ENCODE measurements at places on chromosomes 1 and 21. TPM values are rescaled to one million over a fixed set of nuclear protein-coding genes. Genes with fewer than 3 reads are reported as not detected.
A peak's percentile ranks its signal among the peaks of the same experiment; 100 is the strongest.

DNA sequence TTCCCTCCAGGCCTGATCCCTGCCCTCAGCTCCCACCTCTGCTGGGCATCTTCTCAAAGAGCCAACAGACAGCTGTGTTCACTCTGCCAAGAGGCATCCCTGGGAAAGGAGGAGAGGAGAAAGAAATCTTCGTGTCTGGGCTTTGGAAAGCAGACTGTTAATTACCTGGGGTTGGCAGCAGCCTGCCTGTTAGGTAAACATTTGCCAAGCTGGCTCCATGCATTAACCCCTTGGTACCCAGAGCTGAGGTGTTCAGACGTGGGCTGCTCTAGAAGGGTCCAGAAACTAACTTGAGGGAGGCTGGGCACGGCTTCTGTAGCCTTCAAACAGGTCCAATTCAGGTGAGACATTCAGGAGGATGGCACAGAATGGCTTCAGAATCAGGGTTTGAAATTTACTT, 8.7 kb upstream of the EXTL1 start:
- H3K36me3 ChIP-seq = no peaks in the 10 kb centered on the region
- peaks cover 32% of the 10 kb centered on the region for H3K4me1 ChIP-seq
- no peak overlapping the region for H3K4me3 ChIP-seq
- no peaks in the 10 kb centered on the region for H3K27me3 ChIP-seq
- no peak for DNase-seq

- H3K36me3 ChIP-seq = no peaks in the 10 kb centered on the region
- H3K27me3 ChIP-seq = no peaks in the 10 kb centered on the region
- H3K27ac ChIP-seq = no peak overlapping the region
- no peak for DNase-seq
- no peak overlapping the region for H3K4me3 ChIP-seq
Measured at GRCh38 chr1:23200883-23201282, 16.4 kb downstream of the HTR1D start.

DNA sequence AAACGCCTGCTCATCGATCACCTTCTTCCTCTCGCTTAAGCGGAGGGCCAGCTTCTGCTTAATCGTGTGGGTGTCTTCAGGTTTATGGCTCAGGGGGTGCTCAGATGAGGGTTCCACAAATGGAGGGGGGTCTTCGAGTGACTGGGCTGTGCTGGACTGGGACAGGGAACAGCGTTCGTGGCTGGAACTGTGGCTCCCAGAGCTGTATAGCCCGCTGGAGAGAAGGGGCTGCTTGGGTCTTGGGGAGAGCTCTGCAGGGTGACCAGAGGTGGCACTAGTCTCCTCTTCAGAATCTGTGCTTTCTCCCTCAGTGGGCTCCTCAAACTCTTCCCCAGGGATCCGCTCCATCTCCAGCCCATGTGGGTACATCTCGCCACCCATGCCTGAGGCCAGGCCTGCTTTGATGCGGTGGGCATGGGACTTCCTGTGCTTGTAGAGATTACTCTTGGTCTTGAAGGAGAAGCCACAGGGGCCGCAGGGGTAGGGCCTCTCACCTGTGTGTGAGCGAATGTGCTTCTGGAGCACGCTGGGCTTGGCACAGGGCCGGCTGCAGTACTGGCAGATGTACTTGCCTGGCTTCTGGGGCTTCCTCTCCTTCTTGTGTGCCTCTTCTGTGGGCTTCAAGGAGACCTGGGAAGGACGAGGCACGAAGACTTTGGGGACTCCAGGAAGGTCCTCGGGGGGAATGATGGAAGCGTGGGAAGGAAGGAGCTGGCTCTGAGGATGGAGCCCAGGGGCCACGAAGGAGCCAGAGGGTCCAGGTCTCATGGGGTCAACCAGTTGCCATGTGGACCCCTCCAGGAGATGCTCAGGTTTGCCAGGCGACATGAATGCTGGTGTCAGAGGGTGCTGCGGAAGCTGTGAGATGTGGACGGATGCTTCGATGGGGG, 99.4 kb upstream of the EDN2 start:
- H3K36me3 ChIP-seq = no peaks in the 10 kb centered on the region
- no peaks in the 10 kb centered on the region for H3K27me3 ChIP-seq
- no peak overlapping the region for H3K27ac ChIP-seq
- no peak for DNase-seq
- no peak overlapping the region for H3K4me3 ChIP-seq

DNA sequence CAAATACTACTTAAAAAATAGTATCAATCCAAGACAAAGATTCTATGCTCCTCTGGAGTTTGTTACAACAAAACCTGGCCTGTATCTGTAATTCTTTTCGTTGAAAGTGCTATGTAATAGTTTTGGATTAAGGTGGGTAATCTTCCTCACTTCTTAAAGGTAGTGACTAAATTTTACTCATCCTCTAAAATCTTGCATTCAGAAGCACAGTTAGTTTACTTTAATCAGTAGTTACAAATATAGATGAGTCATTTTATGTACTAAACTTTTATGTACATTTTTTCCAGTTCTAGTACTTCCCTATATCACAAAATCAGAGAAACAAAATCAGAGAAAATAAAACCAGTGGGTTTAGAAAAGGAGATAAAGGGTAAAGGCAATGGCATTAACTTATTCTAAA, 51.3 kb downstream of the ZNHIT6 start:
- no peak overlapping the region for H3K27ac ChIP-seq
- no peaks in the 10 kb centered on the region for H3K27me3 ChIP-seq
- H3K4me1 ChIP-seq = no peaks in the 10 kb centered on the region
- H3K4me3 ChIP-seq = no peak overlapping the region

DNA sequence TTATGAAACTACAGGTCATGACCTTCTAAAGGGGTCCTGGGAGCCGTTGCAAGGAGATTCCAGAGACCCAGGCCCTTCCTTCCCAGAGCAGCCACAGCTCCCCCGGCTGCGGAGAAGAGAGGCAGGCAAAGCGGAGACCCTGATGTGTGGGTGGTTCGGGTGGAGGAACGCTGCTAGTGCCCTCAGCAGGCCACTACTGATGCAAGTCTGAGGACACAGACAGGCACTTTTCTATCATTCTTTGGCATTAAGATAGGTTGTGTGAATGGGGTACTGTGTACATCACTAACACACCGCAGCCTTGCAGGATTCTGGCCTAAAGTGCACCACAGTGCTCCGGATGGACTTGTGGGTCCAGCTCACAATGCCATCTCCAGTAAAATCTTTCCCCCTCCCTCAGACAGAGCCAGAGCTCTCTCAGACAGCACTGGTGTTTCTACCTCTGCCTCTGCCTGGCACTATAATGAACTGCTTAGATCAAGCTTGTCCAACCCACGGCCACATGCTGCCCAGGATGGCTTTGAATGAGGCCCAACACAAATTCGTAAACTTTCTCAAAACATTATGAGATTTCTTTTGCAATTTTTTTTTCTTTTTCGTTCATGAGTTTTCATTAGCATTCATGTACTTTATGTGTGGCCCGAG, 121.4 kb downstream of the TGFBR3 start:
- no peak overlapping the region for H3K4me3 ChIP-seq
- no peaks in the 10 kb centered on the region for H3K27me3 ChIP-seq
- peaks cover 4% of the 10 kb centered on the region for H3K4me1 ChIP-seq

GRCh38 chr21:45640888-45641479, 2.5 kb upstream of the PCBP3 start:
- peak overlapping the region; percentile 9 for H3K27ac ChIP-seq
- no peaks in the 10 kb centered on the region for H3K4me1 ChIP-seq
- peaks cover 68% of the 10 kb centered on the region for H3K27me3 ChIP-seq
- no peak overlapping the region for H3K4me3 ChIP-seq

GRCh38 chr1:45365051-45365450, 24.8 kb upstream of the MUTYH start:
- no peak for DNase-seq
- no peak overlapping the region for H3K27ac ChIP-seq
- no peak overlapping the region for H3K4me3 ChIP-seq
- peaks cover 18% of the 10 kb centered on the region for H3K4me1 ChIP-seq
- H3K27me3 ChIP-seq = no peaks in the 10 kb centered on the region

- no peak overlapping the region for H3K27ac ChIP-seq
- H3K4me3 ChIP-seq = no peak overlapping the region
- H3K4me1 ChIP-seq = peaks cover 3% of the 10 kb centered on the region
- H3K27me3 ChIP-seq = no peaks in the 10 kb centered on the region
- DNase-seq = no peak
- H3K36me3 ChIP-seq = no peaks in the 10 kb centered on the region
Measured at GRCh38 chr1:181742426-181742825, 259.1 kb downstream of the CACNA1E start.

DNA sequence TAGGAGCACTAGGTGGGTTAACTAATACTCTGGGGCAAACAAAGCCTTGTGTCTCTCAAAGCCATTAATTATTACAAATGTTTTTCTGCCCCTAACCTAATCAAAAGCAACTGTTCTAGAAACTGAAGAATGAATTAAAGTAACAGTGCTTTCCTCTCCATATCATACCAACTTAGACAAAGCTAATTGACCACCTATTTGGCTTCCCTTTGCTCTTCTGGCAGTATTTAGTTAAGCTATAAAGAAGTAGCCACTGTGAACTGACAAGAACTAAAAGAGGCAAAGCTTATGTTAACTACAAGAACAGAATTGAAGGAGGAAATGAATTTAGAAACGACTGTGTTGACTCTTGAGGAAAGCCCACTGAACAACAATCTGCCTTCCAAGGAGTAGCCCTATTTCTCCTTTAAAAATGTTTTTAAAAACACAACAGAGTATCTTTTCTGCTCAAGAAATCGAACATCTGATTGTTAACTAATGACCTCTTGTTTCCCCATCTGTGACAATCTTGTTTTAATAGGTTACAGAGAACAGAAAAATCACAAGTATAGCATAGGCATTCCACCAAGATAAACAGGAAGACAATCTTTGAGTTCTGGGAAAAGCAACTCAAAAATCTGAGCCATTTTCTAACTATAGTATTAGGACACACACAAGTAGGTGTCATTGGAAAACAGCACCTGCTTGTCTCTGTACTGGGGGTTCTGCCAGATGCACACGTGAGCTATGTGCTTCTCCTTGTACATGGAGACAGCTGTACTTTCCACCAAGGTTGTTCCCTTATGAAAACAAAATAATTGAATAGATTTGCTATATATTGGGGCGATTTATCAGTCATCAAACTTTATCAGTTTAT, 3.1 kb upstream of the EGLN1 start:
- no peak overlapping the region for H3K4me3 ChIP-seq
- H3K4me1 ChIP-seq = no peaks in the 10 kb centered on the region
- no peaks in the 10 kb centered on the region for H3K27me3 ChIP-seq
- no peaks in the 10 kb centered on the region for H3K36me3 ChIP-seq
- H3K27ac ChIP-seq = no peak overlapping the region

DNA sequence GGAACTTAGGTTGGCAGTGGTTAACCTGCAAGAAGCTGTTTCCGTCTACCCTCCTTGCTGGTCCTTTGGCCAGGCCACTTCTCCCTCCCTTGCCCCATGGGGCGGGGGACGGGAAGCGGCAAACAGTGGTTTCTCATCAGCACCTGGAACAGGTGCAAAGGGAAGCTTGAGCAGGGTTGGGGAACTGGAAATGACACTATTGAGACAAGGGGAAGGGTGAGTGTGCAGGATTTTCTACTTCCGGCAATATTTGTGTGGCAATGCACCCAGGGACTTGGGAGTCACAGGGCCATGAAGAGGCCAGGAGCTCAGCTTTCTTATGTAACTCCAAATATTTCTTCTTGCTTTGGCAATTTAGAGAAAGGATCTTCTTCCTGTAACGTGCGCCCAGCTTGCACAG, 29.0 kb upstream of the SARS1 start:
- H3K27me3 ChIP-seq = no peaks in the 10 kb centered on the region
- H3K4me3 ChIP-seq = no peak overlapping the region
- peaks cover 20% of the 10 kb centered on the region for H3K4me1 ChIP-seq
- H3K27ac ChIP-seq = peak overlapping the region; percentile 71
- no peaks in the 10 kb centered on the region for H3K36me3 ChIP-seq

GRCh38 chr1:185663332-185663731, 70.9 kb upstream of the HMCN1 start:
- DNase-seq = no peak
- no peak overlapping the region for H3K27ac ChIP-seq
- H3K4me1 ChIP-seq = no peaks in the 10 kb centered on the region
- no peaks in the 10 kb centered on the region for H3K36me3 ChIP-seq
- no peaks in the 10 kb centered on the region for H3K27me3 ChIP-seq

DNA sequence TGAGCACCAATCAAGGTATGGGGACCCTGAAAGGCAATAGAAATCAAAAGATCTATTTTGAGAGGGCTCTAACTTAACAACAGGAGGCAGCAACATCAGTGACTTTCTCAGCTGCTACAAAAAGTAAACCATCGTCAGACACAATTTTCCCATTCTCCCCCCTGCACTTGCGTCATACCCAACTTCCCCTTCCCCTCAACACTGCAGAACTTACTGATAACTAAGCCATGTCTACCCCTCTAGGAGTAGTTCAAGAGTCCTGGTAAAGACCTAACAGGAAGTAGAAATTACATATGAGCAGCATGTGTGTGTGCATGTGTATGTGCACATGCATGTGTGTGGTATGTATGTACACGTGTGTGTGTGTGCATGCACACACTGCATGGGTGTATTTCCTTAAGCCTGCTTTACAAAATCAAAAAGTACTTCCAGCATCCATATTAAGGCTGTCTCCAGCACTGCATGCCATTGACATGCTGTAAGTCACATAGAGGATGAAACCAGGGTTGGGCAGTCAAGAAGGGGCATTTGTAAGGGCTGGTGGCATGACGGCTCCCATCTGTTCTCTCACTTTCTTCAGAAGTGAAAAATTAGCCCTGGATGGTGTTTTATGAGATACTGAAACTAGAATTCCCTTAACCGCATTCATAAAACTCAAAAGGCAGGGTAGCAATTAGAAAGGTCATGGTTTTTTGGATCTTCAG, 460.1 kb upstream of the RUNX1 start:
- no peak overlapping the region for H3K4me3 ChIP-seq
- DNase-seq = no peak
- H3K27me3 ChIP-seq = no peaks in the 10 kb centered on the region
- peak overlapping the region; percentile 86 for H3K27ac ChIP-seq
- H3K4me1 ChIP-seq = peaks cover 8% of the 10 kb centered on the region

GRCh38 chr1:61190618-61191432, 108.5 kb downstream of the NFIA start:
- H3K4me1 ChIP-seq = no peaks in the 10 kb centered on the region
- no peaks in the 10 kb centered on the region for H3K27me3 ChIP-seq
- DNase-seq = no peak
- peak overlapping the region; percentile 51 for H3K27ac ChIP-seq
- no peak overlapping the region for H3K4me3 ChIP-seq

DNA sequence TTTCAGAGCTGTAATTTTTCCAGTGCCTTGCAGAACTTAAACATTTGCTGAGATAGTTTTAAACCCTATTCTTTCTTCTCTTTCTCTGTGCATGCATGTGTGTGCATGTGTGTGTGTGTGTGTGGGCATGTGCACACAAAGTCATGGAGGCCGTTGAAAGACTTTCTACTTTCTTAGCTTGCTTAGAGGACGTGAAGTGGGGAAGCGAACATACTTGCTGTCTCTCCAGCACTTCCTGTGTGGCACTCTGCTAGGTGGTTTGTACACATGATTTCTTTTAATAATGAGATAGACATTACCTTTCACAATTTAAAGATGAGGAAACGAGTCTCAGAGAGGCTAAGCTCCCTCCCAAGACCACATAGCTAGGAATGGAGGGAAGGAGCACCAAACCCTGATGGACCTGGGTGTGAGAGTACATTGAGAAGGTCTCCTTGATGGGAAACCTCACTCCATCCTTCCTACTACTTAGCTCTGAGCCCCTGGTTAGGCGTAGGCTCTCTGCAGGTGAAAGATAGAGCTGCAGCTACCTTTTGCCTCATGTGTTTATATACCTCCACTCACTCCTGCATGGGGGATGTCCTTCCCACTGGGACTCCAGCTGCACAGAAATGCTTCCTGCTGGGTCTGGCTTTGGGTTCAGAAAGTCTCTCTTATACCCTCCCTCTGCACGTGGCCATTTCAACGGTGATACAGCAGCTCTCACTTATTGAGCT, 101.9 kb upstream of the USP24 start:
- H3K27ac ChIP-seq = no peak overlapping the region
- no peaks in the 10 kb centered on the region for H3K27me3 ChIP-seq
- no peaks in the 10 kb centered on the region for H3K4me1 ChIP-seq
- no peak overlapping the region for H3K4me3 ChIP-seq
- DNase-seq = no peak
- no peaks in the 10 kb centered on the region for H3K36me3 ChIP-seq

Gene CR1
- total RNA-seq = 6.9 TPM

Gene CYP4A11
- not detected for total RNA-seq

Gene SYT6
- total RNA-seq = not detected

Gene UBE2U
- not detected for total RNA-seq
